ENCODE measurements at places on chromosomes 16 and 17.

- no peak for DNase-seq
These were observed 44.3 kb upstream of the HELZ start for GRCh38 chr17:67289181-67289876.

- DNase-seq = no peak
These were observed 29.9 kb downstream of the METTL16 start for GRCh38 chr17:2481760-2482159.

GRCh38 chr16:26712876-26713275 is 353.9 kb upstream of the C16orf82 start:
- no peak for DNase-seq

- DNase-seq = no peak
These were observed 3.2 kb upstream of the C1QTNF1 start for GRCh38 chr17:79020631-79021301.

GRCh38 chr17:37743612-37743874 is 1.3 kb downstream of the HNF1B start:
- no peak for DNase-seq

DNA sequence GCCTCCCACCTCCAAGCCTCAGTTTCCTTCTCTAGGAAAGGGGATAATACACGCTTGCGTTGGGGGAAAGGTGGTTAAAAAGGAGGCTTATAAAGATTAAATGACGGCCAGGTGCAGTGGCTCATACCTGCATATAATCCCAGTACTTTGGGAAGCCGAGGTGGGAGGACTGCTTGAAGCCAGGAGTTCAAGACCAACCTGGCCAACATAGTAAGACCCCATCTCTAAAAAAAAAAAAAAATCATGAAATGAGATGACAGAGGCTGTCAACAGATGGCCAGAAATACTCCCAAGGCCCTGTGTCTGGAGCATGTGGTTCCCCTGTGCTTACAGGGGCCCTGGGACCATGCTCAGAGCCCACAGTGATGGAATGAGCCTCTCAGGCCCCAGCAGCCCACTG is 30.4 kb downstream of the RTN4RL1 start:
- no peak for DNase-seq

DNA sequence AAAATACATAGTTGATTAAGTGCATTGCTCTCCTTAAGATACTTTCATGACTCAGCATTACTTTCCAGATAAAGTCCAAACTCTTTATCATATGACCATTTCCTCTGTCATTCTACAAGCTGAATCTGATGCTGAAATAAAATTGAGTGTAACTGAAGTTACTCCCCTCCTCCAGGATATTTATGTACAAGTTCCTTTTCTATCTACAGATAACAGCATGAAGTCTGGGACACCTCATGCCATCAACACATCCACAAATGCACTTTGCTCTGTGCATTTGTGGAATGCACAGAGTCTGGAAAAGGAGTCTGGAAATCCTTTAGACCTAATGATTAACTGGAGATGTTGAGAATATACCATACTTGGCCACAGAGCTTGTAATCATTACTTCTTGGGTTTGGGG is 60.5 kb downstream of the ACSM2B start:
- no peak for DNase-seq

DNA sequence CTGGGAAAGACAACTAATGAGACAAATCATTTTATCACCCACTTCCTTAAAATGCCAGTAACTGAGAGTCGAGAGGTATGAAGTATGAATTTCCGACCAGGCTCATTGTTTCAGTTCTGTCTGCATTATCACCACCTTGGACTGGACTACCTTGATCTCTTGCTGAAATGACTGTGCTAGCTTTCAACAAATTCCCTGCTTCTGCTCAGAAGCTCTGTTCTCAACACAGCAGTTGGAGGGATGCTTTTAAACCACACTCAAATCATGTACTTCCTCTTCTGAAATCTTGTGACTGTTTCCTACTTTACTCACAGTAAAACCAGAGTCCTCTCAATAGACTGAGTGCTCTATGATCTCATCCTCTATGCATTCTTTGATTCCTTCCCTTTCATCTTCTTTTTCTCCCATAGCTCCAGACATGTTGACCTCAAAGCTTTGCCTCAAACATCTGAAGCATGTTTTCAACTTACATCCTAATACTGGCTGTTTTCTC is 195.8 kb downstream of the KCNJ2 start:
- DNase-seq = no peak

GRCh38 chr16:88747588-88748301 is 37.3 kb downstream of the PIEZO1 start:
- no peak for DNase-seq

DNA sequence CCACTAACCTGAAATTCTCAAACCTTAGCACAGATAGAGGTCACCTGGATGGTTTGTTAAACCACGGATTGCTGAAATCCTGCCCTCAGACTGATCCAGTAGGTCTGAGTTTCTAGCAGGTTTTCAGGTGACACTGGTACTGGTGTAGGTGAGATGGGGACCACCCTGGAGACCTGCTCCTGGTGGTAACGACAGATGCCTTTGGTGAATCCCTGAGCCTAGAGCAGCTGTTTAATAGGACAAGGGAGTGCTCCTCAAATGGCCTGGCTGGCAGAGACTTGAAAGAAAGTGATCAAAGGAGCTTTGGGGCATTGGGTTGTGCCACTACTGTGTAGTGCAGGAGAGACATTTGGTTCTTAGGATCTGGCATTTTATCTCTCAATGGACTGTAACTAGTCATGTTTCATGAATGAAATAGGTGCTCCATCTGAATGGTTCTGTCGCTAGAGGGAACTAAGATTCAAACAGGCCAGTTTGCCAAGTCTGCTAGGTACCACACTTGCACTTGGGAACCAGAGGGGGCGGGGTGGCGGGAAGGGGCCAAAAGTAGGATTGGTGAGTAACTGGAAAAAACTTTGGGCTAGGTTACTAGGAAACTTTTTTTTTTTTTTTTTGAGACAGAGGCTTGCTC is 2.9 kb upstream of the IFI35 start:
- DNase-seq = no peak

- no peak for DNase-seq
These were observed 47.7 kb downstream of the TK2 start for GRCh38 chr16:66502020-66502913.

DNA sequence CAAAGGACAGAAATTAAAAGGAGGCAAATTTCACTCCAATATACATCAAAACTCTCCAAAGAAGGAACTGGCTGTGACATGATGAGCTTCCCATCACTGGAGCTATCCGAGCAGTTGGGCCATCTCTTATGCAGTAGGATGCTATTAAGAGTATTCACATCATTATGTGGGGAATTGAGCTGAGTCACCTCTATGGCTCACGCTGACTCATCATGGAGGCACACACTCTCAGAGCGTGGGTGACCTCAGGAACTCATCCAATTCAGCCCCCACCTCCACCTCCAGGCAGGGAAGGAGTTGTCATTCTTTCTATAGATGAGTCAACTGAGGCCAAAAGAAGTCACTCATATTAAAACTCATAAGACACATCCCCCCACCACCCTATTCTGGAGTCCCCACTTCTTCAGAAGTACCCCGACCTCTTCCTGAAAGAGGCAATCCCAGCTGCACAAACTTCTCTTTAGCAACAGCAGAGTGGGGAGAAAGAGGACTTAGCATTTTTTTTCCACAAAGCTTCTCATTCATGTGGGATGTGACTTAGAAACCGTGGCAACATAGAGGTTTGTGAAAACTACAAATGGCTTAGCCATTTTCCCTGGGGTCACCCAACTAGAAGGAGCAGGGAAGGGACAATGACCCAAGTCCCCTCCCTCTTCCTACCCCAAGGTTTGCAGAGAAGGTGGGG is 32.5 kb downstream of the ABCC12 start:
- no peak for DNase-seq

GRCh38 chr16:89318871-89319630 is 101.5 kb downstream of the ZNF778 start:
- DNase-seq = no peak

GRCh38 chr16:80509872-80510271 is 30.9 kb upstream of the DYNLRB2 start:
- DNase-seq = no peak

DNA sequence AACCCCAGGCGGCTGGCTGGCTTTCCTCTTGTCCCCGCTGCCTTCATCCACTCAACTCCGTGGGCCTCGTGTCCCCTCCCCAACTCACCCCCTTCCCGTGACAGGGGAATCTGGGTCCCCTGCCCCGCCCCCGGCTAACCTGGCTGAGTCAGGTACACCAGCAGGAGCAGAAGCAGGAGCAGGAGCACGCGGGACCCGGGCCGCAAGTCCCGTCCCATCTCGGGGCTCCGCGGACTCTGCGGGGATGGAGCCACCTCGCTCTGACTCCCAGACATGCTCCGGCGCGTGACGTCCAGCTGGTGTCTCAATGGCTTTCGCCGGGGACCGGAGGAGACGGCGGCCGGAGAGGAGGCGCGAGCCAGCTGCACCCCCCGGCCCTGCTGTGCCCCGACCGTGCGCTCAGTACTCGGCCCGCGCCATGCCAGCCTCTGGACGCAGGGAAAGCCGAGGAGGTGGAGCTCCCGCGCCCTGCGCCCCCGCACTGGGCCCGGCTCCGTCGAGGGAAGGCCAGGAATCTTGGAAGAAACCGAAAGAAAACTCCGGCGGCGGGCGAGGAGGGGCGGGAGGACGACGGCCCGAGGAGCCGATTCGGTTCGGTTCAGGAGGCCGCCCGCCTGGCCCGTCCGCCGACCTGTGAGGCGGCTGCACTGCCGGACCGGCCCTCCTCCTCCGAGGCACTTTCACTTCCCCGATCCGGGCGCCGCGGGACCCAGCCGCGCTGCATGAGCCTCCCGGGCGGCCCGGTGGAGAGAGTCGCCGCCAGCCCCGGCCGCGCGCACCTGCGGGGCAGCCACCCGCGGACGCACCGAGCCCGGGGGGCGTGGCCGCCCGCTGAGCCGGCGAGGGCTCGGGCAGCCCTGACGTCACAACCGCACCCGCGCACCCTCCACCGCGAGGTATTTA is at the start of the genes CXCL16 and ZMYND15:
Gene CXCL16 (minus strand): TSS at position 807 of the 903 bp plus-strand sequence. CDS start 589 bp downstream, at position 218.
Gene ZMYND15 (plus strand): TSS at position 712 of the 903 bp plus-strand sequence. CDS start 716 bp downstream, outside the sequence.
- DNase-seq = no peak

DNA sequence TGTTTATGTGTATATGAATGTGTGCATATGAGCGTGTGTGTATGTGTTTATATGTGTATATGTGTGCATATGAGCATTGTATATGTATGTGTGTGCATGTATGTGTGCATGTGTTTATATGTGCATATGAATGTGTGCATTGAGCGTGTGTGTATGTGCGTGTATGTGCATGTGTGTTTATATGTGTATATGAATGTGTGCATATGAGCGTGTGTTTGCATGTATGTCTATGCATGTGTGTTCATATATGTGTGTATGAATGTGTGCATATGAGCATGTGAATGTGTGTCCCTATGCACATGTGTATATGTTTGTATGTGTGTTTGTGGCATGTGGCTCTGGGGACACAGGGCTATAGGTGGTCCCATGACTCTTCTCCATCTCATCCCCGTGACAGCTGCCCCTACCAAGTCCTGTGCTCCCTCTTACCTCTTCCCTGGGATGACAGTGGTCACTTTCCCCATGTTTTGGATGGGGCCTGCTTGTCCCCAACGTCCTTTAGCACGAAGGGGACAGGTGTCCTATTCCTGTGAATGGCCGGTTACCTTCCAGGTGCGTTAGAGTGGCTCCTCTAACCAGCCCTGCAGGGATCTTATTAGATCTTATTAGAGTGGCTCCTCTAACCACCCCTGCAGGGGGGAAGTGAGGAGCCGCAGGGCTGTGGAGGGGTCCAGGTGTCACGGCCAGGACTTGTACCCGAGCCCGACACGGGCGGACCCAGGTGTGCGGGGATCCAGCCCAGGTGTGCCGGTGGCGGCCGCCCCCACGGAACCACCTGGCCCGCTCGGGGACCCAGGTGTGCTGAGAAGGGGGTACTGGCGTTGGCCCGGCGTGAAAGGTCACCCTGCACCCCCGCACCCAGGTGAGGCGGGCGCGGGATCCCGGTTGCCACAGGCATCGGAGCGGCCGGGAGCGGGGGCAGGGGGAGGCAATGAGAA is 105.6 kb downstream of the SEC14L1 start:
- DNase-seq = no peak

GRCh38 chr16:70795296-70795912 is 5.6 kb downstream of the VAC14 start:
- DNase-seq = no peak

GRCh38 chr16:11236461-11237254 is 19.3 kb downstream of the SOCS1 start:
- DNase-seq = no peak

GRCh38 chr17:49595328-49595727 is 19.7 kb downstream of the NXPH3 start:
- DNase-seq = no peak

DNA sequence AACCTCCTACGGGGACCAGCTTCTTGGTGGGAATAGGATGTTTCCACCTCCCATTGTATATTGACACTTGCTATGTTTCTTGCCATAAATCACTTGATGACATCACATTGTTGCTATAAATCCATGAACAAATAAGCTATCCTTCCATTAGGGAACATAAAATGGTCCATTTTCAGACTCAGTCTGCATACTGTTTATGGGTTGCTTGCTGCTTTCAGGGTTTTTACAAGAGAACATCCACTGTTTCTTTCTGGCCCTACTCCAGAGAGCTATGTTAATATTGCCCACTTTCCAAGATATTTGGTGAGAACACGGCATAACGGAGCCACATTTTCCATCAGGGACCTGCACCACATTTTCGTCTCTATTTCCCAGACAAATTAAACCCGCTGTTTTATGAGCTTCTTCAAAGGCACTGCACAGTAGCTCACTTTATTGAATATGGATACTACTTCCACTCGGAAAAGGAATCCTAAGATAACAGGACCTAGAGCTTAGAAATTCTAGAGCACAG is 800.2 kb downstream of the KCNJ2 start:
- DNase-seq = no peak

DNA sequence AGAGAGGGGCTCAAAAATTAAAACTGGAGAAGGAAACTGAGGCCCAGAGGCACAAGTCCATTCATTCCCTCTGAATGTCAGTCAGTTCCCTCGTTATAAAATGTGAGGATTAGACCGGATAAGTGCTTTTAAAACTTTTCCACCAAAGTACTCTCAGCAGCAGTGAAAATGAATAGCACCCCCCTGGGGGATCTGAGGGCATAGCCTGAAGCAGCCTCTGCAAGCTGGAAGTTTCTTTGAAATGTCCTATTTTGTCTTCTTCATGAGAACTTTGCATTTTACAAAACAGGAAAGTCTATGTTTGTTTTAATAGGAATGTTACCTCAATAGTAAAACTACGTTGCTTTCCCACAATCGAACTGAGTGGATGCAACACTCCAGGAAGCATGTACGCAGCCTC is 273.0 kb downstream of the CEP112 start:
- no peak for DNase-seq

DNA sequence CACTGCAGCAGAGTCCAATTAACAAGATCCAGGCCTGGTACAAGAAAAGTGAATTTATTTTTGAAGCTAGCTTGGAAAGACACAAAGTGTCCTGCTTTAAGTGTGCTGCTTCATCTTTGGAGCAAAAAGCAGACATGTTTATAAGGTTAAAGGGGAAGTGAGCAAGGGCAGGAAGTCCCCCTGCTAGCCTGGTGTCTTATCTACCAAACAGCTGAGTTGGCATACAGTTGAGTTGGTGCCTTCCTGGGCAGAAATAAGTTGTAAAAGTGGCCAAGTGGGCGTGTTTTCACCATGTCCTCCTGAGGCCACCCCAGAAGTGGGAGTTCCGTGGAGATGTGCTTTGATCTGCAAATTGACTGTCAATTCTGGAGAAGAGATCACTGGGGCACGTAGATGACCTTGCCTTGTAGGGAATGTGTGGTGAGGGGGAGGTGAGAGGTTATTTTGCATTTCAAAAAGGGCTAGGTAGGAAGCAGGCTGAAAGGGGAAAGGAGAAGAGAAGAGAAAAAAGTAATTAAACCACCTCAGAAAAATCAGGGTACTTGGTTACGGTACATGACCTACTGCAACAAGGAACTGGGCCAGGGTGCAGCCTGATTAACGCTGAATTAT is 38.3 kb upstream of the HSBP1 start:
- DNase-seq = no peak

All from NCI-H2107 (cell line).